ENCODE measurements at places on chromosomes 16 and 17. TPM values are rescaled to one million over a fixed set of nuclear protein-coding genes. Genes with fewer than 3 reads are reported as not detected.

DNA sequence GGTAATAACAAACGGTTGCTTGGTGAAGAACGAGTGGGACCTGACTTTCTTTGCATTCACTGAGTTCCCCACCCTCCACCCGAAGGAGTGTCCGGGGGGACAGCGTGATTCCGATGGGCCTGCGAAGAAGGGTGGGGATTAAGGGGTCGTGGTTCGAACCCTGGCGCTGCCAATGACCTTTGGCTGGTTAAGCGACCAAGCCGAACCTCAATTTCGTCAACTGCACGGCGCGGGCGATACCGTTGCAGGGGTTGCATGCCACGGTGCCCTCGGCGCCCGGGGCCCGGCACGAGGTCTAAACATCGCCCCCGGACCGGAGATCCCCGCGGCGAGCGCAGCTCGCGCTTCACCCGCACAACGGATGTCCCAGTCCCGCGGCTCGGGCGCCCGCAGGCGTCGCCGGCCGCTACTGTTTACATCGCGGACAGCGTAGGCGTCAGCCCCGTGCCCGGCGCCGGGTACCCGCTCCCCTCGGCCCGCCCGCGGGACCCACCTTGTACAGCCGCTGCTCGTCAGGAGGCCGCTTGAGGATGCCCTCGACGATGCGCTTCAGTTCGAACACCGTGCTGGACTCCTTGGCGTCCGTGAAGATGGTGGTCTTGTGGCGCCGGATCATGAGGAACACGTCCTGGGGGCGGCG lies 460 bp downstream of the ELOB start:
- DNase-seq = no peak

DNA sequence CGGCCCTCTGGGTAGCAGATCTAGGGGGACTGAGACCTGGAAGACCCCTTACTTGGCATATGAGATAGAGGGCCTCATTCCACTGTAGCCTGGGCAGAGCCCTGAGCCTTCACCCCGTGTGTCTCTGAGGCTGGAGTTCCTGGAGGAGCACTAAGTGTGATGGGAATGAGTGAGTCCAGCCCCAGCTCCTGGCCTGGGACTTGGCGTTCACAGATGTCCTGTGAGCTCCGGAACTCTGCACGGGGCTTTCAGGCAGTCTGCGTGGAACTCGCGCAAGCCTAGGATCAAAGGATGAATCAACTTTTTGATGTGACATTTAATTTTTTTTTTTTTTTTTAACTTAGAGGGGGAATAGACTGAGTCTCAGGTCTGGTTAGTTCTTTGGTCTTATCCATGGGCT lies 1.8 kb downstream of the NKD1 start:
- no peak for DNase-seq

DNA sequence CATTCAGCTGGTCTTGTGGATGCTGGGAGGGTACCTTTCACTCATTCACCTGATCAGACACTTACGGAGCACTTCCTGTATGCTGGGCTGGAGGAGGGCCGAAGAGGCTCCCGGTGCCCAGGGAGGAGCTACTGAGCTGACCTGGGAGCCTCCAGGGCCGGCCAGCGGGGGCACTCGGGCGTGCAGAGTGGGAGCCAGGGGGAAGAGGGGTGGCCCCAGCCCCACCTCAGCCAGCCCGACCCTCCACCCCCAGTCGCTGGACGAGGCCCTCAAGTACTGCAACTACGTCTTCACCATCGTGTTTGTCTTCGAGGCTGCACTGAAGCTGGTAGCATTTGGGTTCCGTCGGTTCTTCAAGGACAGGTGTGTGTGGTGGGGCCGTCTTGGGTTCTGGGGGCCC lies 10.3 kb downstream of the TPSG1 start:
- DNase-seq = no peak

DNA sequence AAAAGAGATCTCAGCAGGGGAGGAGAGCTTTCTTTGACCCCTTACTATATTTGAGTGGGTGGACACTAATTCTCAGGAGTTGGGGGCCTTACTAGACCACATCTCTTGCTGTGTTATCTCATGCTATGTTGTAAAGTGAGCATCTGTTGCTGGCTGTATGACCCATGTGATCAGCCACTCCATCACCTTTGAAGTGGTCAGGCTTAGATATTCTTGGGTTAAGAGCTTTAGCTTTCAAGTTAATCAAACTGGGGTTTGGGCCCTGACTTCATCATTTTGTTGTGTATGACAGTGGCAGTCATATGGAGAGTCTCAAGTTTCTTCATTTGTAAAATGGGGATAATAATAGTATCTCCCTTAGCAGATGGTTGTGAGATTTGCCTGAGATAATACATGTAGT lies 201.1 kb downstream of the FTO start:
- DNase-seq = no peak

DNA sequence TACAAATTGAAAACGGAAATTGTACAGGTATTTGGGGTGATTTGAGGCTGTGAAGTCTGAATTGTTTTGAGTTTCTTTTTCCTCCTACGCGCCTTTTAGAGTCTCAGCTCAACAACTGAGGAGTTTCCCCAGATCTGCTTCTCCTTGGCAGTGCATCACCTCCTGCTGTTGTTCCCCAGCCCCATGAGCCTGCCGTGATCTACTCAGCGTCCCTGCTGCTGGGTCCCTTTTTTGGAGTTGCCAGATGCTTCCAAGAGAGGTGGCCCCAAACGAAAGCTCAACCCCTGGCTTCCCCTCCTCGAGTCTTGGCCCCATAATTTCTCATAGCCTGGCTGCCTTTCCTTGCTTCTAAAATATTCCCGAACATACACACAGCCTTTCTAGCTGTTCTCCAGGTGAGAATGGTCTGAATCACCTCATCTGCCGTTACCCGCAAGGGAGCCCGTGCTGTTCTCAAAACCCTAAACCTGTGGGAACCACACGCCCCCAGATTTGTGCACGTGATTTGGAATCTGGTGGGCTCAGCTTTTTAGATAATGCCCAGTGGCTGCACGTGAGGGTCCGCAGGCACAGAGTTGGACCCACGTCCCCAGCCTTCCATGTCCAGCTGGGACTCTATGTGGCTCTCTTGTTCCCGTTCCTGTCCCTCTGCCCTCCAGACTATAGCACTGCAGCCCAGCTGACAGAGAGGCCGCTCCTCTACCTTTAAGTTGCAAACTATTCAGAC lies 179.1 kb upstream of the CHMP6 start:
- no peak for DNase-seq

GRCh38 chr16:46482895-46483294 lies 138.3 kb downstream of the SHCBP1 start:
- DNase-seq = no peak

- peak; percentile 95 for DNase-seq
Measured at GRCh38 chr17:80891397-80892018, 100.1 kb upstream of the CHMP6 start.

DNA sequence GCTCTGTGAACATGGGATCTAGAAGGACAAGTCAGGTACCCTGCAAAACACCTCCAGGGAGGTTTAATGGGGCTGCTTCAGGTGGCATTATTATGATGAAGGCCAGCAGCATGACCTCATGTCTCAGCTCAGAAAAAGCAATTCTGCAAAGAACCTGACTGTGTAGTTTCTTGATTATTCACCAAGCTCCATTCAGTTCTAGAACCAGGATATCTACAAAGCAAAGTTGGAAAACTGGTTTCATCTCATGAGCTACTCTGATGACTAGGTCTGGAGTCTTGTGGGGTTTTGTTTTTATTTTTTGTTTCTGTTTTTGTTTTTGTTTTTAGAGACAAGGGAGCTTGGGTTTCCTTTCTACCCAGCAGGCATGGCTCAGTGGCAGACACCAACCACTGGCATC lies 19.0 kb upstream of the LRRC37A3 start:
- no peak for DNase-seq

GRCh38 chr17:9266697-9267117 lies 245.4 kb downstream of the NTN1 start:
- no peak for DNase-seq

- DNase-seq = no peak
Measured at GRCh38 chr16:56387396-56387795, 37.9 kb downstream of the AMFR start.

DNA sequence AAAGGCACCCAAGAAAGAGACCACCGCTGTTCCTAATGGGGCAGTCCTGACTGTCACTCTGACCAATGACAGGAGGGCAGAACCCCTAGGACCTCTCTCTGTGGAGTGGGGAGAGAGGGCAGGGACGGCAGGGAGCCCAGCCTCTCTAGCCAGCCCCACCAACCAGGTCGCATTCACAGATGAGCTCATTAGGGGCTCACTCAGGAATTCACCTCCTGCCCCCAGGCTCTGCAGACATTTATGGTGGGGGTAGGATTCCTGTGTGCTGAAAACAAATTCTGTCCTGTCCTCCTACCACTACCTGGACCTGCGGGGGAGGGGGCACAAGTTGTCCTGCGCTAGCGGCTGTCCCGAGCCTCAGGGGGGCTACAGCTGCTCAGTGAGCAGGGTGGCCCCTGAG lies 27.7 kb upstream of the GPRC5C start:
- no peak for DNase-seq

GRCh38 chr17:49616086-49616485 lies 40.4 kb downstream of the NXPH3 start:
- DNase-seq = no peak

- peak; percentile 82 for DNase-seq
Measured at GRCh38 chr16:27314161-27314723, 468 bp downstream of the IL4R start.

GRCh38 chr16:66443269-66443652 lies 16.2 kb downstream of the BEAN1 start:
- DNase-seq = no peak

DNA sequence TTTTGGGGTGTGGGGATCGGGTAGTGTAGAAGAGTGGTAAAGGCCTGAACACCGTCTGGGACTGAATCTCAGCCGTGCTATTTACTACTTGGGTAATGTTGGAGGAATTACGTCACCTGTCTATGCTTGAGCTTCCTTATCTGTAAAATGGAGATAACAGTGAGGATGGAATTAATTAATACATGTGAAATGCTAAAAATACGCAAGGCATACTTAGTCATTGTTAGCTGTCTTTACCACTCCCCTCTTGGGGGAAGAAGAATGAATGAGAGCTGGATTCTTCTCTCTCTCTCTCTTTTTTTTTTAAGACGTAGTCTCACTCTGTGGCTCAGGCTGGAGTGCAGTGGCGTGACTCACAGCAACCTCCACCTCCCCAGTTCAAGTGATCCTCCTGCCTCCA lies 41.1 kb upstream of the TANGO6 start:
- peak; percentile 94 for DNase-seq

- no peak for DNase-seq
Measured at GRCh38 chr17:61149862-61150362, 249.7 kb upstream of the TBX2 start.

DNA sequence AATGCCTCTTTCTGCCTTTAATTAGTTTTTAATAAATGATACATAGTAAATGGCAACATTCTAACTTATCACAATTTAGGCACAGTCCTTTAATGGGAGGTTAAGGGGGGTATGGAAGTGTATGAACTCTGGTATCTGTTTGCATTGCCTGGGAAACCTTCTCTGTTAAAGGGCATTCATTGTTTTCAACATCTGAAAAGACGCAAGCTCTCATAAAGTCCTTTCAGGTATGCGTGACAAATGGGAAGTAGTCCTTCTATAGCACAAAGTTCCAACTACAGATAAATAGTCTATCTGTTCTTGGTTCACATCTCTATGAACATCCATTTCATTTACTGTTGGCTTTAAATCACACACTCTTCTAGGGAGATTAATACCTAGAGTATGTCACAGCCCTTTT lies 298.0 kb upstream of the PMFBP1 start:
- no peak for DNase-seq

TBC1D3L gene
- total RNA-seq = 4.6 TPM

CCNF gene
- 54.5 TPM for total RNA-seq

WSCD1 gene
- total RNA-seq = not detected

SMIM22 gene
- total RNA-seq = not detected

KCNG4 gene
- not detected for total RNA-seq

FN3K gene
- 2.9 TPM for total RNA-seq

SALL1 gene
- 3.4 TPM for total RNA-seq

FBXW10 gene
- not detected for total RNA-seq

KRTAP16-1 gene
- not detected for total RNA-seq

DOC2B gene
- total RNA-seq = 0.14 TPM

TEKT1 gene
- not detected for total RNA-seq

SCGB1C2 gene
- not detected for total RNA-seq

PTGES3L gene
- total RNA-seq = 0.43 TPM

Data from A172 (cell line).